T-helper 9 cell (primary cell): ENCODE measurements at places on chromosomes 3 and 15.

GRCh38 chr15:89828281-89829145 lies 13.9 kb upstream of the ANPEP start:
- no peak for DNase-seq

DNA sequence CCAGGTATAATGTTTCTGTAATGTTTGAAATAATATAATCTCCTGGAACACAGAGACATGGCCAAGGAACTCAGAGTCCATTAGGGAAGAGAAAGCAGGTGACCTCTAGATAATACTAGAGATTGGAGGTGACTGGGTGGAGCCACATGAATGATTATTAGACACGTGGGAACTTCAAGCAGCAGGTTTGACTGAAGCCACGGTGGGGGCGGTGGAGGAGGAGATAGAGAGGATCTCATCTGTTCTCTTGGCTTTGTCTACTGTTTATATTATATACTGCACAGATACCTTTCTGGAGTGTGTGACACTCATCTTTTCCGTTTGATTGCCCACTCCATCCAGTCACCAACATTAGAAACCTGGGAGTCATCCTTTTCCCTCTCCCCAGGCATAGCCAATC lies 33.7 kb downstream of the KIF7 start:
- DNase-seq = no peak

DNA sequence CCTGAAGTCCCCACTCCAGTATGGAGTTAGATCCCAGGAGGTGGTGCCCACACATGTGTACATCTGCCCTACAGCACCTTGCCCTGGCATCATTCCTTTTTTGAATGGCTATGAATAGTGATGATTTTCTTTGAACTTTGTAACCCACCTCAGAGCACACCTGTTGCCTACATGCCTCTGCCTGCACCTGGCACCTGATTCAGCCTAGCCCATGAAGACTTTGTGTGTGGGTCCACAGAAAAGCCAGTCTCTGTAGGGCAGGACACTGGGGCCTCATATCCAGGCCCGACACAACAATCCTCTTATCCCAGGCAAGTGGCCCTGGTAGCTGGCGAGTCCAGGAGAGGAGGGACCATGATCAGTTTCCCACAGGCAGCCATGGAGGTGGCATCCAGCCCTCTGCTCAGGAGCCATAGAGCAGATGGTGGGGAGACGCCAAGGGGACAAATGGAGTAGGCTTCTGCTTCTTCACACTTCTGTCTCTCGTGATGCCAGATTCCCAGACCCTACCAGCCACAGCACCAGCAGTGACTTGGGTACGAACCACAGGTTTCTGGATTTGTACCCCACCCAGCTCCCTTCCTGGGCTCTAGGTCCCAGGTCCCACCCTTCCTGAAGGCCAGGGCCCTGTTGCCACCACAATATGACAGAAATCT lies 230.7 kb downstream of the UACA start:
- DNase-seq = no peak

- DNase-seq = no peak
Observed at GRCh38 chr3:13377021-13377420, 43.1 kb downstream of the NUP210 start.

GRCh38 chr15:34217587-34218225 lies 7.1 kb upstream of the EMC4 start:
- no peak for DNase-seq

DNA sequence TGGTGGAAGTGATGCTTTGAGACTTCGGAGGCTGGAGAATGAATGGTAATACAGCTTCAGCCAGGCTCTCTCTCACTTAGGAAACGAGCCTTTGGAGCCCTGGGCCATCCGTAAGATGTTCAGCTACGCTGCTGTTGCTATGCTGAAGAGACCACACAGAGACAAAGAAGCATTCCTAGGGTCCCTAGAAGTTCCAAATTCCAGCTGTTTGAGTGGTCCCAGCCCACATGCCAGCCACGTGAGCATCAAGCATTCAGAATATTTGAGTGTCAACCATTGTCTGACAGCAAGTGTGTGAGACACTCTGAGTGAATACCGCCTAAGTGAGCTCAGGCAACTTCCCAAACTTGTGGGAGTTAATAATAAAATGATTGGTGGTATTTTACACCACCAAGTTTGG lies 212.9 kb downstream of the CD47 start:
- no peak for DNase-seq

DNA sequence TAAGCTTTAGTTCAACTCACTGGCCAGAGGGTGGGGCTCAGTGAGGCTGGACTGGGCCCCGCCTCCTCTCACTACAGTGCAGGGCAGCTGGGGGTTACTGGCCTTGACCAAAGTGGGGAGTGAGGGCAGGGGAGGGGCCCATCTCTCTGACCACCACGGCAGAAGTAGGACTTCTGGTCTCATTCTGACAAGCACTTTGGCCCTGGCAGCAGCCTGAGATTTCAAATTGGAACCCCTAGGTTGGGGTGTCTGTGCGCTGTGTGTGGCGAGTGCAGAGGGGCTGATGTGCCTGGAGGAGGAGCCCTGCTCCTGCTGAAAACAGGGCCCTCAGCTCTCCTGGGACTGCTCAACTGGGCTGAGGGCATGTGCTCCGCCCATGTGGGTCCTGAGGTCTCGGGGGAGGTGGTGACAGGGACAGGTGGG lies 60.3 kb upstream of the RPL32 start:
- no peak for DNase-seq

GRCh38 chr15:69305204-69305931 lies 6.7 kb downstream of the PAQR5 start:
- DNase-seq = no peak
